NCI-H1092 treated with DMSO at 0.1 percent for 48 hours (cell line): ENCODE measurements at places on chromosomes 12 and 14.

- DNase-seq, result no peak
Measured at GRCh38 chr12:72053604-72054003, 115.0 kb downstream of the TPH2 start.

DNA sequence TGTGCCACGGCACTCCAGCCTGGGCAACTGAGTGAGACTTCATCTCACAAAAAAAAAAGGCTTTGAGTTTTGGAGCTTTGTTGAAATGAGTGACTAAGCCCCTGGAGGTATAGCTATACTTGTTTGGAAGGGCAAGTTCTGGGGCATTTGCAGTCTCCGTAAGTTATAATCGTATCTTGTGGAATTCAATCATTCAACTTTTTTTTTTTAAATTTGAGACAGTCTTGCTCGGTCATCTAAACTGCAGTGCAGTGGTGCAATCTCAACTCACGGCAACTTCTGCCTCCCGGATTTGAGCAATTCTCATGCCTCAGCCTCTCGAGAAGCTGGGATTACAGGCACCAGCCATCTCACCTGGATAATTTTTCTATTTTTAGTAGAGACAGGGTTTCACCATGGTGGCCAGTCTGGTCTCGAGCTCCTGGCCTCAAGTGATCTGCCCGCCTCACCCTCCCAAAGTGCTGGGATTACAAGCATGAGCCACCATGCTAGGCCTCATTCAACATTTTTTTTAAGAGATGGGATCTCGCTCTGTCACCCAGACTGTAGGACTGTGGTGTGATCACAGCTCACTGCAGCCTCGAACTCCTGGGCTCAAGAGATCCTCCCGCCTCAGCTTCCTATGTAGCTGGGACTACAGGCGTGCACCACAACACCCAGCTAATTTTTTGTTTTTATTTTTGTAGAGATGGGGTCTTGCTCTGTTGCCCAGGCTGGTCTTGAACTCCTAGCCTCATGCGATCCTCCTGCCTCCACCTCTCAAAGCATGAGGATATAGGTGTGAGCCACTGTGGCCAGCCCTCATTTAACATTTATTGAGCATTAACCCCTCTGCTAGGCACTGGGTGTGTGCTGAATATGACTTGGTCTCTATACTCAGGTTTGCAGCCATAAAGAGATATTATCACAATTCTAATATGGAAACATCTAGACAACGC lies 133.7 kb upstream of the MAP1LC3B2 start:
- DNase-seq, result no peak

DNA sequence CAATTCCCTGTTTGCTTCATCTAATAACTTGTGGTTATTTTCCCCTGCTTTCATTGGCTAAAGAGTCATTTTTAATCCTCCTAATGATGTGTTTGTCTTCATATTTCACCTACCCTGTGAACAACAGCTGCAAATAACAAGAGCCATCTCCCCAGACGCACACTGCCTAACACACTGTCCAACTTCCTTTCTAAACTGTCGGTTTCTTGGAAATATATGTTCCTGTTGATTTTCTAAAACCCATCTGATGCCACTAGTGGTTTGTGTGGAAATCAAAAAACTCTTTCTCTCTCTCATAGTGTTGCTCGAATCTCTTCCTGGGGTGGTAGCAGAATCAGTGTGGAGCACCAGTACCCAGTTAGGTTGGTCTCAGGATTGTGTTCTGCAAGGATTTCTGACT lies 226.9 kb downstream of the EPS8 start:
- no peak for DNase-seq

- no peak for DNase-seq
Measured at GRCh38 chr14:74983343-74983742, 19.4 kb upstream of the EIF2B2 start.

DNA sequence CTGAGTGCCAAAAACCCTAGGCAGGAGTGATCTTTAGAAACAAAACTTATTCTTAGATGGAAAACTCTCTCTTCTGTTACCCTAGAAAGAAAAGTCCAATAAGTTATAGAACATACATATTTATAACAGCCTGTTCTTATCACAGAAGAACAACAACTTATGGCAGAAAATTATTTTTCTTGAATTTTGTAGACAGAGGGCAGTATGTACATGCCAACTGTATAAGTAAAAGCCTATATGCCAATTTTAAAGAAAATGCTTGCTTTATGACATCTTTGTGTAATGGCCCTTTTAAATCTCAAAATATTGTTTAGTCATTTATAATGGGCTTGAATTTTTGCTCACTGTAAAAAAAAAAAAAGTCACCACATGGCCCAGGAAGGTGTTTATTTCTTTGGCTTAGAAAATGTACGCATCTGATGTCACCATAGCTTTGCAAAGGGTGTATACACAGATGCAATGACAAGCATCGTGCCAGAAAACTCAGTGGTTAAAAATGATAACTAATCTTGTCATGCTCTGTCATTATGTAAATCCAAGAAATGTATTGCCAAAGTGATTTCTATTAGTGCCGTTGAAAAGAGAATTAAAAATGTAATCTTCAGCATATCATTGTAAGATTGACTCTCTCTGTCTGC lies 38.3 kb upstream of the GRIP1 start:
- no peak for DNase-seq

DNA sequence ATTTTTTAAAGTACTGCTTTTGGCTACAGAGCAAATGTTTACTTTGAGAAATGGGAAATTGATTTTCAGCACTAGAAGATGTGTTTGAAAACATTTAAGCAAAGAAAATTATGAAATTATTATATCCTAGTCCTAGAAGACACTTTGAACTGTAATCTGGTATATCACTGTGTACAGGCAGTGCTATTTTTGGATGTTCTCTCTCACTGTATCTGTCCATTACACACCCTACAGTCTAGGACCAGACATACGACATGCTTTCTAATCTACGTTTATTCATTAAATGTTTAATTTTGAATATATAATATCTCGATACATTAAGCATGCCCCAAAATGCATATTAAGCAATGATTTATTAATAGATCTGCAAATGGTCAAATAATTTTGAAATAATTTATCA lies 82.5 kb downstream of the ST8SIA1 start:
- no peak for DNase-seq

DNA sequence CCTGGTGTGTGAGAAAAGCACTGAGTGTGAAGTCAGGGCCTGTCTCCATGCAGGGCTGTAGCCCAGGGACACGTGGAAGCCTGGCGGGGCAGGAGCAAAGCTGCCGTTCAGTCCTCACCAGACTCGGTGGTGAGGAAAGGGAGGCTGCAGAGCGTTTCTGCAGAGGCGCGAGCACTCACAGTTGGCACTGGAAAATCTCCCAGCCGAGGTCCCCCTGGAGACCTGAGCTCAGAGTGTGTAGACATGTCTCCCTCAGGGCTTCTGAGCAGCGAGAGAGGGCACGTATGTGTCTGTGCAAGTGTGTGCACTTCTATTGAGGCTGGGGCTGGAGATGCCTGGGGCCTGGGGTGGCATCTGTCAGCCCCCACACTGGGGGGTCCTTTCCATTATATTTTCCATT lies 11.0 kb upstream of the HHIPL1 start:
- no peak for DNase-seq
